Panc1 (cell line): ENCODE measurements at places on chromosomes 2 and 18. TPM values are rescaled to one million over a fixed set of nuclear protein-coding genes. Genes with fewer than 3 reads are reported as not detected.

Gene CHRND
- not detected for total RNA-seq

- H3K27me3 ChIP-seq: peaks cover 2% of the 10 kb centered on the region; the same call in 1 of the 2 replicates
- no peak overlapping the region for H3K27ac ChIP-seq
- H3K4me3 ChIP-seq: no peak overlapping the region
- H3K36me3 ChIP-seq: no peaks in the 10 kb centered on the region
- no peaks in the 10 kb centered on the region for H3K4me1 ChIP-seq
Measured at GRCh38 chr2:2328848-2329247, 2.2 kb downstream of the MYT1L start.

GRCh38 chr2:233098618-233099017 lies 38.5 kb downstream of the INPP5D start:
- H3K36me3 ChIP-seq: no peaks in the 10 kb centered on the region
- H3K4me3 ChIP-seq: no peak overlapping the region
- H3K27ac ChIP-seq: no peak overlapping the region
- no peaks in the 10 kb centered on the region for H3K4me1 ChIP-seq
- no peaks in the 10 kb centered on the region for H3K27me3 ChIP-seq

Gene BIN1
- 58.6 TPM for total RNA-seq

Gene C2orf76
- 22.7 TPM for total RNA-seq

- H3K36me3 ChIP-seq: no peaks in the 10 kb centered on the region
- H3K4me3 ChIP-seq: no peak overlapping the region
- H3K4me1 ChIP-seq: peaks cover 4% of the 10 kb centered on the region
- no peaks in the 10 kb centered on the region for H3K27me3 ChIP-seq
- no peak overlapping the region for H3K27ac ChIP-seq
Measured at GRCh38 chr2:23635442-23636340, 250.7 kb downstream of the KLHL29 start.

GRCh38 chr2:141534666-141535362 lies 596.0 kb downstream of the LRP1B start:
- H3K4me3 ChIP-seq: no peak overlapping the region
- H3K36me3 ChIP-seq: no peaks in the 10 kb centered on the region
- DNase-seq: no peak

Gene GNAL
- 0.44 TPM for total RNA-seq

Gene TOGARAM2
- total RNA-seq: 0.44 TPM

DNA sequence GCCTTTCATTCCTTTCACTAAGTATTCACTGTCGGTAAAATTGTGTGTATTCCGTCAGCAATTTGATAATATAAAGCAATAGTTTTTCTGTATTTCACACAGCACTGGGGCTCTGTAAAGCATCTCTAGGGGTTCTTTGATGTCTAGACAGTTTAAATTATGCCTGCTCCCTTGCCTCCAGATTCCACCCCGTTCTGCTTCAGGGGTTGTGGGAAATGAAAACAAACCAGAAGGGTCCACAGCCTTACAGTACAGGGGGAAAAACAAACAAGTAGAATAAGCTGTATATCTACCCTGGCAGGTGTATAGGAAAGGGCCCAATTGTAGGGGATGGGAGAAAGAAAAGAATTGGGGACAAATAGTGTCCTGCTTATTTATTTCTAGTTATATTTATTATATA lies 63.1 kb downstream of the ASXL3 start:
- no peak overlapping the region for H3K27ac ChIP-seq
- no peak for DNase-seq
- no peaks in the 10 kb centered on the region for H3K27me3 ChIP-seq
- H3K4me1 ChIP-seq: no peaks in the 10 kb centered on the region

- no peak for DNase-seq
- no peak overlapping the region for H3K4me3 ChIP-seq
- H3K27ac ChIP-seq: no peak overlapping the region
Measured at GRCh38 chr2:27152102-27152795, 3.4 kb downstream of the TCF23 start.

Gene ALPG
- 65.3 TPM for total RNA-seq

DNA sequence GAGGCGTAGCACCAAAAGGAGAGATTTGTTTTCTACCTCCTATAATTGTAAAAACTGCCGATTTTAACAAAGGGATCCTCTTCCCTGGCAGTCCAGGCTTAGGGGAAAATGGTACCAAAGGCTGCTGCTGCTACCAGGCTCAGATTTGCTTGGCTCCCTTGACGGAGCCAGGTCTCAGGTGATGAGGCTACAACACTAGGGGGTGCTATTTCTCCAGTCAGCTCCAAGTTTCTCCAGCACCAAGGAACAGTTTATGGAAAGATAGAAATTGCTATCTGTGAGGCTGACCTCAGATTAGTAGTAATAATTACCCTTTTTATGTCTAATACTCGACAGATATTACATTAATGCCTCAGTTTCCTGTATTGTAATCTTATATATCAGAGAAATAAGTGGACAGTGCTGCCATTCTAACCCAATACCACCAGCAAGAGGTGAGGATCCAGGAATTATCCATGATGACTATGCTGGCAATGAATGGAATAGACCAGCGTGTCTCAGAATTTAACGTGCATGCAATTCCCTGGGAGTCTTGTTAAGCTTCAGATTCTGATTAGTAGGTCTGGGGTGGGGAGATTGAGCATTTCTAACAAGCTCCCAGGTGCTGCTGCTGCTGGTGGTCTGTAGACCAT lies 111.3 kb downstream of the ESCO1 start:
- peak; percentile 22 for DNase-seq
- H3K27me3 ChIP-seq: no peaks in the 10 kb centered on the region
- no peak overlapping the region for H3K4me3 ChIP-seq
- no peaks in the 10 kb centered on the region for H3K36me3 ChIP-seq

- H3K4me1 ChIP-seq: peaks cover 32% of the 10 kb centered on the region
- H3K36me3 ChIP-seq: peaks cover 4% of the 10 kb centered on the region
- DNase-seq: no peak
Measured at GRCh38 chr2:10449838-10450691, 1.9 kb upstream of the ODC1 start.

DNA sequence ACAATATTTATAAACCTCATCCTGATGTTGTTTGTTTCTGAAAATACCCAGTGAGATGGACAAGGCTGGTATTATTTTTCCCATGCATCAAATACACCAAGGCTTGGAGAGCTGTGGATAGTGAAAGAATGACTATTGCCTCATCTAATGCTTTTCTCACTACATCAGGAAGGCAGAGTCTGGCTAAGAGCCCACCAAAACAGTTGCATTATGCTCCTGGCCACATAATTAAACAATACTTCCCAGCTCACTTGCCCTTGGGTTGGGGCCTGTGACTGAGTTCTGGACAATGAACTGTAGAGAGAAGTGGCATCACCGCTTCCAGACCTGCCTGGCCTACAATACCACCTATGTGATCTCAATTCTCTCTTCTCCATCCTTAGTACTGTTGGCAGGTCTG lies 46.4 kb upstream of the REEP1 start:
- no peaks in the 10 kb centered on the region for H3K27me3 ChIP-seq
- H3K27ac ChIP-seq: no peak overlapping the region
- H3K4me1 ChIP-seq: no peaks in the 10 kb centered on the region
- no peak overlapping the region for H3K4me3 ChIP-seq
- H3K36me3 ChIP-seq: no peaks in the 10 kb centered on the region
- DNase-seq: no peak

Gene ERMN
- total RNA-seq: not detected

- H3K4me3 ChIP-seq: no peak overlapping the region
- H3K27me3 ChIP-seq: no peaks in the 10 kb centered on the region
- no peak for DNase-seq
Measured at GRCh38 chr2:143640826-143641225, 511.6 kb downstream of the ARHGAP15 start.

Gene ATP8B1
- 12.5 TPM for total RNA-seq

DNA sequence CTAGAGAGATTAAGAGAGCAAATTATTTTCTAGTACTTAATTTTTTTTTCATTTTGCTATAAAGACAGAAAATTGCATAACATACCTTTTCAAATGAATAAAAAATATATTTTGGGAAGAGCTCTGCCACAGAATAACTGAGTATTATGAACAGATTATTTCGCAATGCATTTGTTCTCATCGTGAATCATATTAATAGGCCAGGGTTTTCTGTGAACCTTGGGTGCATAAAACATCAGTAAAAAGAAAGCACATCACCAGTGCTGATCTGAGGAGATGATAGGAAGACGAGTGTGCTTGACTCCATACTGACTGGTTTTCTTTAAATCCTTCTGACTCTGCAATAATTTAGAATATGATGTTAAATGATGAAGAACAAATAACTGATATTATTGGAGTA lies 409.1 kb downstream of the CPS1 start:
- no peak for DNase-seq
- H3K27ac ChIP-seq: no peak overlapping the region
- H3K4me3 ChIP-seq: no peak overlapping the region

DNA sequence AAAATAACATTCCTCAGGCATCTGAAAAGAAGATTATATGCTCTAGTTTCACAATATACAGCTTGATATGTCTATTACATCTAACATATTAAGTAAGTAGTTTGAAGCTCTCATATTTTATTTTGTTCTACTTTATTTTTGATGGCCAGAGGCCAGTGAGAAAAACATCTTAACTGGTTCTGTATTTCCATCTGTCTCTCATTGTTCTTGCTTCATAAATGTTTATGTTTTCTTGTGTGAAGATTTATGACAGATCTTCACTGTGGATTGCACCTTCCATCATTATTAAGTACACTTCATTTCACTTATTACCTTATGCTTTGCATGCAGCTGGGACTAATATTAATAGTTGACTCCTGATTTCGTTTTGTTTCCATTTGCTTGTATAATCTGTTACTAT lies 511.2 kb downstream of the TSN start:
- no peak for DNase-seq
- no peaks in the 10 kb centered on the region for H3K27me3 ChIP-seq
- no peak overlapping the region for H3K27ac ChIP-seq
- H3K4me1 ChIP-seq: no peaks in the 10 kb centered on the region
- H3K4me3 ChIP-seq: no peak overlapping the region
- H3K36me3 ChIP-seq: no peaks in the 10 kb centered on the region

DNA sequence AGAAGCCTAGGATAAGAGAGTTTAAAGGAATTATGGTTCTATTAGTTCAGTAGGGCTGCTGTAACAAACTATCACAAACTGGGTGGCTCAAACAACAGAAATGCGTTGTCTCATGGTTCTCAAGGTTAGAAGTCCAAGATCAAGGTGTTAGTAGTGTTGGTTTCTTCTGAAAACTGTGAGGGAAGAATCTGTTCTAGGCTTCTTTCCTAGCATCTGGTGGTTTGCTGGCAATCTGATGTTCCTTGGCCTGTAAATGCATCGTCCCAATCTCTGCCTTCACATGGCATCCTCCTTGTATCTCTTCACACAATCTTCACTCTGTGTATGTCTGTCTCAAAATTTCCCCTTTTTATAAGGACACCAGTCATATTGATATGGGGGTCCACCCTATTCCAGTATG lies 76.3 kb downstream of the MDH1 start:
- H3K4me1 ChIP-seq: no peaks in the 10 kb centered on the region
- peaks cover 19% of the 10 kb centered on the region for H3K27me3 ChIP-seq
- no peaks in the 10 kb centered on the region for H3K36me3 ChIP-seq
- no peak for DNase-seq

Gene C2orf78
- not detected for total RNA-seq

DNA sequence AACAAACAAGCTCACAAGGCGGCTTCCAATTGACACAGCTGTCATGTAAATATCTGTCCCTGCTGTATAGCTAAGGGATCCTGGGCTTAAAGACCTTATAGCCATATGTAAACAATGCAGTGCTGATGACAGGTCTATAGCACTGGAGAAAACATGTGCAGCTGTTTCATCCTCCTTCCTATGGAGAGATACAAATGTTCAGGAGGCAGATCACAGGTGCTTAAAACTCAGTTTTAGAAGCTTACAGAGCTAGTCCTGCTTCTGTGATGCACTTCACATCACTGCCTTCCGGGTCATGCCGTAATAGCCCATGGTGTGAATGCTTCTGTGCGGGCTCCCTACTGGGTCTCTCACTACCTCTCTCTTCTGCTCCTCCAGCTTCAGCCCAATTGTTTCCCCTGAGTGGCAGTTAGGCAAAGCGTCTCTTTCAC lies 262.4 kb upstream of the CHST9 start:
- no peak overlapping the region for H3K4me3 ChIP-seq
- no peak for DNase-seq
- H3K27me3 ChIP-seq: no peaks in the 10 kb centered on the region
- H3K27ac ChIP-seq: no peak overlapping the region
- no peaks in the 10 kb centered on the region for H3K36me3 ChIP-seq

Gene GALNT3
- total RNA-seq: 0.10 TPM

- no peak overlapping the region for H3K27ac ChIP-seq
- no peaks in the 10 kb centered on the region for H3K4me1 ChIP-seq
- H3K27me3 ChIP-seq: no peaks in the 10 kb centered on the region
- H3K36me3 ChIP-seq: no peaks in the 10 kb centered on the region
- no peak for DNase-seq
Measured at GRCh38 chr2:144224472-144224871, 295.4 kb downstream of the ZEB2 start.

Gene RNF125
- total RNA-seq: 0.57 TPM

- peaks cover 57% of the 10 kb centered on the region for H3K4me1 ChIP-seq
- H3K4me3 ChIP-seq: no peak overlapping the region
- H3K36me3 ChIP-seq: no peaks in the 10 kb centered on the region
- H3K27me3 ChIP-seq: no peaks in the 10 kb centered on the region
- DNase-seq: no peak
Measured at GRCh38 chr2:85524336-85524908, 14.5 kb upstream of the MAT2A start.

- H3K4me1 ChIP-seq: no peaks in the 10 kb centered on the region
Measured at GRCh38 chr2:216768908-216769411, 73.6 kb upstream of the IGFBP5 start.

Gene RAB6C
- total RNA-seq: 0.13 TPM

DNA sequence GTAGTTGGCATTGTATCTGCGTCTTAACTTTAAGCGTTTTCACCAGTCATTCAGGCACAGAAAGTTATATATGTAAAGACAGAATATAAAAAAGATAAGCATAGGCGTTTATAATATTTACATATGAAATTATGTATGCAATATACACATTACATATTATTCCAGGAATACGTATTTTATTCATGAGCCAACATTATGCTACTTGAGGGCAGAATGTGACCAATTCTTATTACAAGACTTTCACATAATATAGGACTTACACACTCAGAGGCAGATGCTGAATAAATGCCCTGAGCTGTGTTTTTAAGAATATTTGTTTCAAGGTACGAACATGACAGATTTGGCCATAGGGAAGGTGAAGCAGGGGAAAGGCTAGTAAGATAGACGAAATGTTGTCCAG lies 874.7 kb downstream of the NRXN1 start:
- no peaks in the 10 kb centered on the region for H3K4me1 ChIP-seq
- no peak overlapping the region for H3K27ac ChIP-seq
- DNase-seq: no peak
- no peaks in the 10 kb centered on the region for H3K27me3 ChIP-seq
- no peak overlapping the region for H3K4me3 ChIP-seq
- H3K36me3 ChIP-seq: no peaks in the 10 kb centered on the region

Gene SEPTIN10
- 100.0 TPM for total RNA-seq

- H3K4me3 ChIP-seq: no peak overlapping the region
- DNase-seq: no peak
- H3K27me3 ChIP-seq: no peaks in the 10 kb centered on the region
- no peak overlapping the region for H3K27ac ChIP-seq
- H3K4me1 ChIP-seq: no peaks in the 10 kb centered on the region
- H3K36me3 ChIP-seq: no peaks in the 10 kb centered on the region
Measured at GRCh38 chr2:170455617-170456426, 259.3 kb upstream of the SP5 start.

GRCh38 chr18:25516121-25516520 lies 164.2 kb upstream of the ZNF521 start:
- H3K4me1 ChIP-seq: no peaks in the 10 kb centered on the region
- H3K36me3 ChIP-seq: no peaks in the 10 kb centered on the region
- no peak for DNase-seq
- no peaks in the 10 kb centered on the region for H3K27me3 ChIP-seq
